ENCODE measurements at places on chromosomes 1 and 21. TPM values are rescaled to one million over a fixed set of nuclear protein-coding genes. Genes with fewer than 3 reads are reported as not detected.

PLEKHN1 gene
- 0.28 TPM for total RNA-seq

FLG gene
- total RNA-seq: under 0.01 TPM

RSPH1 gene
- under 0.01 TPM for total RNA-seq

TDRD10 gene
- 0.28 TPM for total RNA-seq

PIK3R3 gene
- 4.5 TPM for total RNA-seq

SH2D2A gene
- 1.2 TPM for total RNA-seq

CACNA1S gene
- total RNA-seq: not detected

MYBPH gene
- total RNA-seq: not detected

NDUFS2 gene
- 147 TPM for total RNA-seq

U2AF1 gene
- 13.5 TPM for total RNA-seq

TNFSF4 gene
- total RNA-seq: 2.3 TPM

CLSTN1 gene
- total RNA-seq: 83.4 TPM

SMCP gene
- total RNA-seq: not detected

GBP7 gene
- not detected for total RNA-seq

ADAMTS1 gene
- total RNA-seq: 274 TPM

S100A16 gene
- total RNA-seq: 126 TPM

UTS2 gene
- total RNA-seq: 0.56 TPM

NUP210L gene
- total RNA-seq: 0.28 TPM

LCE1D gene
- total RNA-seq: not detected

SPOCD1 gene
- total RNA-seq: 44.0 TPM

PLA2G2C gene
- total RNA-seq: not detected

HTR6 gene
- total RNA-seq: not detected
